Right kidney (tissue), 9 donors: ENCODE measurements at places on chromosomes 5 and 9.

DNA sequence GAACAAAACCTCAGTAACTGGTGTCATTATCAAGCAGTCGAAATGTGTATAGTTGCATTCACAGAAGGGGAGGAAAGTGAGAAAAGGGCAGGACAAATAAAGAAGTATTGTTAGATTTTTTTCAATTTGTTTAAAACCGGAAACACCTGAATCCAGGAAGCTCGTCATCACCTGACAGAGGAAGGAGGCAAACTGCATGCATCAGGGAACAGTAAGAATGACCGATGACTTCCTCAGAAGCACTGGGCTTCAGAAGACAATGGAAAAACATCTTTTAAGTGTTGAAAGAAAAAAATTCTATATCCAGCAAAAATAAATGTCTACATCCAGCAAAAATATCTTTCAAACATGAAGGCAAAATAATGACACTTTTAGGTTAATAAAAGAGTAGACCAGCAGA lies 29.5 kb downstream of the PLEKHG4B start:
- no peak for DNase-seq

GRCh38 chr5:82298668-82299067 lies 20.5 kb upstream of the RPS23 start:
- DNase-seq, result no peak

- DNase-seq, result no peak
Observed at GRCh38 chr5:54718656-54719055, 201.1 kb downstream of the SNX18 start.

DNA sequence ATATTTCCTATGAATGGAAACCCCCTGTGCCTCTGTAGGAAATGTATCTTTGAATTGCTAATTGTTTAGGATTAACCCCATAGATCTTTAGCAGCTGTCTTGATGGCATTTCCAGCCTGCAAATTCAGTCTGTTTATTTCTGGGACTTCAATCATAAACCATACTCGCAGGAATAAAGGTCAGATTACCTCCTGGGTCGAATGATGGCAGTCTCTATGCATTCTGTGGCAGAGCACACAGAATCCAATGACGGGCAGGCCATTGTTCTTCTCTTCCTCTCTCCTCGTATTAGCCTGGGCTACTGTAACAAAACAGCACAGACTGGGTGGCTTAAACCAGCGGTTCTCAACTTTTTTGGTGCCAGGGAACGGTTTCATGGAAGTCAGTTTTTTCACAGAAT lies 199.9 kb downstream of the PCSK5 start:
- DNase-seq, result no peak

DNA sequence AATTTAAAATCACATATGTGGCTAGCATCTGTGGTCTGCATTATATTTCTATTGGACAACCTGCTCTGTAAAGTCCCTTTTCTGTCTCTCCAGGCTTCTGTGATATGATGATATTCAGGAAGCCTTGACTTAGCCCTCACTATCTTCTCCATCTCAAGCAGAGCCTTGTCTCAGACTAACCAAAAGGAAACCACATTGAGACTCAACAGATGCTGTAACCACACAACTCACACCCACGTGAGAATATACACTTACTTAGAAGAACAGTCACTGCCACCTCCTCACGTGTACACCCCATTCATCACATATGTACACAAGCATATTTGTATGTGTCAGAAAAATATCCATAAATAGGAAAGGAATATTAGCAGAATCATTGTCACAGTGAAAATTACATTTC lies 33.6 kb downstream of the HTR4 start:
- DNase-seq, result no peak

DNA sequence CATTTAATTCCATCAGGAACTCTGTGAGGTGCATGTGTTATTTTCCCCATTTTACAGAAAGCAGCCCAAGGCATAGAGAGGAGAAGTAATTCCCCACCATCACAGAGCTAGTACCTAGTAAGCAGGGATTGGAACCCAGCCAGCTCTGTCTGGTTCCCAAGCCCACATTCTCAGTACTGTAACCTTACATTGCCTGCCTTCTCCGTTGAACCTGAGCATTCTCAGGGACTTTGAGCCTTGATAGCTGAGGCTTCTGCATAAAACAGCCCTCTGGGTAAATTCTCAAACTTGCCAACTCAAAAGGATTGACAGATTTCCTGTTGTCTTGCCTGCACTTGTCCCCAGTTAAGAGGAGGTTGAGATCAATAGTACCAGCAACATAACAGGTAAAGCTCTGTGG lies 9.2 kb upstream of the GLE1 start:
- DNase-seq, result no peak

DNA sequence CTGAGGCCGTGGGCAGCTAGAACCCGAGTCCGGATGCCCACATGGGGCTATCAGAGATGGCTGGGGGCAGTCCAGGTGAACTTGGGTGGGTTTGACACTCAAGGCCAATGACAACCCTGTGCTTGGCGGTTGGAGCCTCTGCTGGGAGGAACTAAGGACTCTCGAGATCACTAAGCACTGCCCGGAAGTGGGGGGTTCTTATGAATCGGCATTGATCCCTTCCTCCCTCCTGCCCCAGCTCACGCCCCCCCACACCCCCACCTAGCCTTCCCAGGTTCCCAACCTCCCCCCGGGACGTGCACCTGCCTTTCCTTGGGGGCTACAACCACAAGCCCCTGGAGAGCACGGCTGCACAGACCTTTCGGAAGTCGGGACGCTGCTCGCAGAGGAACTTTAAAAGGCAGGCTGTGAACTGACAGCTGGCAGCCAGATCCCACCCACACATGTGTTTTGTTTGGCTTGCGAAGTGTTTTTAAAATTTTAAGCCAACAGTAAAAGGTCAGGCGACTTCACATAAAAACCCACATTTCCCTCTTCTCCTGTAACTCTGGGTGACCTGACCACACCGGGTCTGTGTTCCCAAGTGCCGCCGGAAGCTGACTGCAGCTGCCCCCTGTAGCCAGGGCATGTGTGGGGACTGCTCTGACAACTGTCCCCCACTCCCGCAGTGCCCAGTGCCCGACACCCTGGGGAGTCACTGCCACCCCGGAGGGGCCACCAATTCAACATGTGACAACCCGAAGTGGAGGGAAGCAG lies 5.1 kb upstream of the RALGDS start:
- DNase-seq, result peak; percentile 45
